ENCODE measurements at places on chromosomes 12 and 14.

DNA sequence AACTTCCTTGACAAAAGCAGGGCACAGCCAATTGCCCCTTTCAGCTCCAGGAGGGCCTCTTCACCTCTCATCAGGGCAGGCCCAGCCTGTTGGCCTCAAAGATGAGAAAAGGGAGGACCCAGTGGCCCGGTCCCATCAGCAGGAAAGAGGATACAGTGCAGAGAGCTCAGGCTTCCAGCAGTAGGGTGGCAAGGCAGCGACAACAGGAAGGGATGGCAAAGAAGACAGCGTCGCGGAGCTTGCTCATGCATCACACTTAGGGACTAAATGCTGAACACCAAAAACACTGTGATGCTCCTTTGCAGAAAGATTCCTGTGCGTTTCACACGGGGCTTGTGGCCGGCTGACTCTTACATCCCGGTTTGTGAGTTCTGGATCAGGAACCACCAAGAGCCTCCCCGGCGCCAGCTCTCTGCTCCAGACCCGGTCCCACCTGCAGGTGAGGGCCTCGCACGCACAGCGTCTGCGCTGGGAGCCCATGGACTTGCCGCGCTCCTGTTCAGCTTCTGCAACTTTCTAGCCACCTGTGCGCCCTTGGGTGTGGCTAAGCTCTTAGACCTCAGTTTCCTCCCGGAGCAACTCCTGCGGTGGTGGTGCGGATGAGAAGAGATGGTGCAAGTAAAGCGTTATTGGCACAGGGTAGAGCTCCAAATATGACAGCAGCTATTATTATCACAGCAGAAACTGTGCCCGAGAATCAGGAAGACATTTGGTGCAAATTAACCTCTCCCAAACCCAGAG, 15.3 kb upstream of the BCL7A start:
- no peak for DNase-seq

DNA sequence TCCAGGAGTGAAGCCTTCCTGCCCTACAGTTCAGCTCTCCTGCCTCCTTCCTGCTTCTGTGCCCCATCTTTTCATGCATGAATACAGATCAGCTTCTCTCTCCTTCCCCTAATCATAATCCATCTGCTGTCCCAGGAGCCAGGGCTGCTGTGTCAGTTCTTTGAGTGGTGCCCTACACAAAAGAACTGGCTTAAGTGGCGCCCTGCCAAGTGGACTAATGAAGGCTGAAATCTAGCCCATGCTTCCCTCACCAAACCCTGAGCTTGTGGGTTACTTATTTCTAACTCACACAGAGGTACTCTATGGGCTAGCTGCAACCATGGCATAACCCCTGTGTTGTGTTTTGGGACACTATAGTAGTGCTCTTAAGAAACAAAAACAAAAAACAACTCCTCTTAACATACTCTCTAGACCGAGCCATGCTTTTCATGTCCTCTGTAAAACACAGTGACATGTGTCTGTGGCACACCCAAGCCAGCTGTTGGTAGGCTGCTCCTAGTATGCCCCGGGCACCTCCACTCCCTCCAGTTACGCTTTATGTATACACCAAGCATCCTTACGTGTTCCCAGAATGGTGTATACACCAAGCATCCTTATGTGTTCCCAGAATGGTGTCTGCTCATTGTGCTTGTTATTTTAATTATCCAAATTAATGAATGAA, 19.3 kb upstream of the ETV6 start:
- DNase-seq: no peak

GRCh38 chr12:113955109-113955970, 10.8 kb downstream of the RBM19 start:
- no peak for DNase-seq

- DNase-seq: no peak
These were observed 144.5 kb upstream of the PLEKHG7 start for GRCh38 chr12:92558215-92558773.

GRCh38 chr14:64915797-64916196, 1.5 kb downstream of the CHURC1 start:
- no peak for DNase-seq

DNA sequence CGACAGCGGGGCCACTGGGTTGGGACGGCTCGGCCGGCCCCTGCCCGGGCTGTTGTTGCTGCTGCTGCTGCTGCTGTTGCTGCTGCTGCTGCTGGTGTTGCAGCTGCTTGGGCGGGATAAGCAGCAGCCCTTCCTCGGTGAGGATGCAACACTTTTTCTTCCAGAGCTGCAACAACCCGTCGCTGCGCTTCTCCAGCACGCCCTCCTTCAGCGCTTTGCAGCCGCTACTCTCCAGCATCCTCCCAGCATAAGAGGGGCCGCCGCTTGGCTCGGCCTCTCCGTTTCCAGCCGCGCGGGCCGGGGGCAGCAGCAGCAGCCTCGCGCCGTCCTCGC, 529 bp downstream of the PHLDA1 start:
- no peak for DNase-seq

DNA sequence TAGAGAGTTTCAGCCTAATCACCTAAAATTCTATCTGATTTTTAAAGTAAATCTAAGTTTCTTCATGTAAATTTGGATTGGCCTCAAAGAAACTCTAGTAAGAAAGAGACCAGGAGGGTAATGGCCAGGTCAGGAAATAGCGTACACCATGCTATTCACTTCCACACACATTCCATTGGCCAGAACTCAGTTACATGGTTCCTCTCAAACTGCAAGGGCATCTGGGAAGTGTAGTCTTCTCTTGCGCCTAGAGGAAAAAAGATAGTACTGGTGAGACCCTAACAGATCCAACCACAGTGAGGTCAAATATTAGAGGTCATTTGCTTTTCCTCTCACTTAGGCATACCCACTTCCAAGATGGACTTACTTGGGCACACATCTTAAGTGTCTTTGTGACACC, 39.1 kb downstream of the MBIP start:
- no peak for DNase-seq

GRCh38 chr12:107134558-107134957, 41.2 kb upstream of the CRY1 start:
- no peak for DNase-seq

- no peak for DNase-seq
These were observed 37.7 kb upstream of the SFSWAP start for GRCh38 chr12:131672941-131673887.

GRCh38 chr14:53836551-53836950, 120.1 kb downstream of the BMP4 start:
- DNase-seq: no peak

DNA sequence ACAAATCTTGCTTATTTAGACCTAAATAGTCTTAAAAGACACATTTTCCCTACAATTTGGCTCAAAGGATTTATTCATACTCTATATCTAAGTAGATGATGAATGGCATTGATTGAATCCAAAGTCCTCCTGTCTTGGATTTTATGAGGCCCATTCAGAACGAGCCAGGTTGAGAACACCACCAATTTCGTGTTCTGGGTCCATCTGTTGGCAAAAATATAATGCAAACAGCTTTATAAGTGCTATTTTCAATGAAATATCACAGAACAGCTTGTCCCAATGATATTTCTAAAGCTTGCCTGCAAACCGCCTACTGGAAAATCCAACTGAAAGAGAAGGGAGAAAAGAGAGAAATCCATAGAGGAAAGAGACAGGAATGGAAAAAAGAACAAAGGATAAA, 204.8 kb upstream of the GARIN6 start:
- DNase-seq: no peak

- no peak for DNase-seq
These were observed 25.2 kb upstream of the NCOR2 start for GRCh38 chr12:124592481-124593160.

DNA sequence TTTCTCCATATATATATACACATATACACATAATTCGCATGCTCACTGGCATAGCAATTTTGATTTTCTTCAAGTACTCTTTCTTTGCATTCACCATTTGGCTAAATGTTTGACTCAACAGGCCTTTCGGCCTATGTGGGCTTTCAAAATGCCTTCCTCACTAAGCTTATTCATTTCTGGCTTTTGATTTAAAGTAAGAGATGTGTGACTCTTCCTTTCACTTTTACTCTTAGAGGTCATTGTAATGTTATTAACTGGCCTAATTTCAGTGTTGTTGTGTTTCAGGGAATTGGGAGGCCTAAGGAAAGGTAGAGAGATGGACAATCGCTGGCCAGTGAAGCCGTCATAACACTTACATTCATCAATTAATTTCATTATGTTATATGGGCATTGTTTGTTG, 14.5 kb upstream of the KLRD1 start:
- no peak for DNase-seq

DNA sequence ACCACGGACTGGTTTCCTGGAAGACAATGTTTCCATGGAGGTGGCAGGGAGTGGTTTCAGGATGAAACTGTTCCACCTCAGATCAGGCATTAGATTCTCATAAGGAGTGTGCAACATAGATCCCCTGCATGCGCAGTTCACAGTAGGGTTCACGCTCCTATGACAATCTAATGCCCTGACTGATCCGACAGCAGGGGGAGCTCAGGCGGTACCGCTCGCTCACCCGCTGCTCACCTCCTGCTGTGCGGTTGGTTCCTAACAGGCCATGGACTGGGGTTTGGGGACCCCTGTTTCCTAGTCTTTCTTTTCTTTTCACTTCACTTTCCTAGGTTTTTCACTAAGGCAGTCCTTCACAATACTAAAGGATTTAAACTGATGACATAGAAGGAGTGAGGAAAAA, 39.6 kb downstream of the GUCY2C start:
- no peak for DNase-seq

DNA sequence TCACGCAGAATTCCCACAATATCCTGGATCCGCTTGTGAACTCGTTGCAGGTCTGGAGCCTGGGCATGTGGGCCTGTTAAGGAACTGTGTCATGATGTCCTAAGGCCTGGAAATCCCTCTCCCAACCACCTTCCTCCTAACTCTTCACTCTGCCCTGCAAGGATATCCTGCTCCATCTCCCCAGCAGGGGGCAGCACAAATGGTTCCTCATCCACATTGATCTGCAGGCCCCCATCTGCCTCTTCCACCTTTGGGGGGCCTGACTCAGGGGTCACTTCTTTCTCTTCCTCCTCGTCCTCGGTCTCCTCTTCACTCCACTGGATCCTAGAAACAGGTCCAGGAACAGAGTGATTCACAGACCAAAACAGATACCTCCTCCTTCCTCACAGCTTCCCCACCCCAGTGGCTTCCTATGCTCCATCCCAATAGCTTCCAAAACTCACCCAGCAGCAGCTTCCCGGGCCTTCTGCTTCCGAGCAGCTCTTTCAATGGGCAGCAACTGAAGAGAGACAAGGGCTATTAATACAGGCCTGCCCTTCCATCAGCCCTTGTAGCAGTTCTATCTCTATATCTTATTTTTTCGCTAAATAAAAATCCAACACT, 4.5 kb downstream of the NOP2 start:
- no peak for DNase-seq

DNA sequence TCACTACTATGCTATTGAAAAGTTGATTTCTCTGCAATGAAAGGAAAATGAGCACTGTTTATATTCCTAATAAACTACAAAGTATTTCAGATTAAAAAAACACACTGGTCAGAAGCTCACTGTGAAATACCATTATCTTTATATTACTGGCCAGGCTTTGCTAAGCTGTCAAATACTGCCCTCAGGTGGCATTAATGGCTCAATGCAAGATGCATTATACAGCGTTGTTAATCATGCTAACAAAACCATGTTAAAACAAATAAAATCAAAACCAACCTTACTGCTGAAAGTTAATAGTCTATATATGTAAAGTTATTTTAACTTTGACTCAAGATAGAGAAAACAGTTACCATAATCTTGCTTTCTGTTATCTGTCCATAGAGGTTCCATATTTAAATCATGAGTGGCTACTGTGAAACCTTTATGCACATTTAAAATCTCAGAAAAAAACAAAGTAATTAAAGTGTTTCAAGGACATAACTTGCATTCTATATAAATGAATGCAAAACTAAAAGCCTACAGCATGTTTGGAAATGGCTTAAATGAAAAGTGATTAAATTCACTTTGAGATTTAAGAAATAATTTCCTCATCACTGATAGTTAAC, 121.7 kb downstream of the RALGAPA1 start:
- DNase-seq: peak; percentile 29

- DNase-seq: no peak
These were observed 59.2 kb downstream of the ERC1 start for GRCh38 chr12:1050059-1050707.

GRCh38 chr14:73293782-73294781, 56.8 kb downstream of the PAPLN start:
- peak; percentile 16 for DNase-seq

- no peak for DNase-seq
These were observed 26.4 kb downstream of the APAF1 start for GRCh38 chr12:98671459-98671858.

DNA sequence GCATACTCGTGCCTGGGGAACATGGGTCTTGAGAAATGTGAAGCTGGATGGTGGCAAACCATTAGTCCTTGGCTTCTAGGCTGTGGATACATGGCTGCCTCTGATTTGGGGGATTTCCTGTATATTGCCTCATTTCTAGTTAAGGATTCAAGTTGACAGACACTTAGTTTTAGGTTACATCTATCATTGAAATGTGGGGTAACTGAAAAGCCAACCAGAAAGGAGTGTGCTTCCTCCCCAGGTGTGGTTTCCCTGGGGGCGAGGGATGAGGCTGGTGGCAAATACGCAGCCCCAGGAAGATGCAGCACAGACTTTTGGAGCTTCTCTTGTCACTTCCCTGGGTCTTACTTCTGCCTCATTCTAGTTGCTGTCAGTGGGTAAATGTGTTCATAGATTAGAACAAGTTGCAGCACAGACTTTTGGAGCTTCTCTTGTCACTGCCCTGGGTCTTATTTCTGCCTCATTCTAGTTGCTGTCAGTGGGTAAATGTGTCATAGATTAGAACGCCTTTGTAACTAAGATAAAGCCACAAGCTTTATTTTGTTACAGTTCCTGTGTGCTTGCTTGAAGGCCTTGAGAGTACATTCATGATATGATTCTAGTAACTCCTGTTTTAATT, 85.1 kb downstream of the BORCS5 start:
- DNase-seq: peak; percentile 64
